Left ventricle myocardium inferior (tissue), 1 donor: ENCODE measurements at places on chromosomes 1 and 21. TPM values are rescaled to one million over a fixed set of nuclear protein-coding genes. Genes with fewer than 3 reads are reported as not detected.

DNA sequence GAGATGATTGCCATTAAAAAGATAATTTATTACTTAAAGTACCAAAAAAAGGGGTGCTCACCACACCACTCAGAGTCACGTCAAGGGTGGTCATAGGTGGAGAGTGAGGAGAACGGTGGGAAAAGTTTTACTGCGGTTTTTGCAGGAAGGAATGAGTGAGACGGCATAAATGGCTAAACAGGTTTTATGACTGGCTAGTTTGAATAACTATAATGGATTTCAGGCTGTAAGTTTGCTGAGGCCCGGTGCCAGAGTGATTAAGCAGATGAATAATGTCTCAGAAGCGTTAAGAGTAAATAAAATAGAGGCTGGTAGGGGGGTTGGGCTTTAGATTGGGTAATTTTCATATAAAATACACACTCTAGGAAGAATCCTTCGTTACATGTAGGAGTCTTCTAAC, 1337.8 kb downstream of the AMY1C start:
- H3K4me1 ChIP-seq: no peaks in the 10 kb centered on the region
- no peak overlapping the region for H3K27ac ChIP-seq
- DNase-seq: no peak
- no peaks in the 10 kb centered on the region for H3K36me3 ChIP-seq

The NBPF10 gene
- total RNA-seq: 0.69 TPM

DNA sequence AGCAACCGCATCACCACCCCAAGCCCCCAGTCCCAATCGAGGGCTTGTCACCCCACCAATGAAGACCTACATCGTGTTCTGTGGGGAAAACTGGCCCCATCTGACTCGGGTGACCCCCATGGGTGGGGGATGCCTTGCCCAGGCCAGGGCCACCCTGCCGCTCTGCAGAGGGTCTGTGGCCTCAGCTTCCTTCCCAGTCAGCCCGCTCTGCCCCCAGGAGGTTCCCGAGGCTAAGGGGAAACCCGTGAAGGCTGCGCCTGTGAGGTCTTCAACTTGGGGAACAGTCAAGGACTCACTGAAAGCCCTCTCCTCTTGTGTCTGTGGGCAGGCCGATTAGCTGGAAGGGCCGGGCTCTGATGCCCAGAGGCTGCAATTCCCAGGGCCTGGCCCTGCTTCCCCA, 2.0 kb downstream of the SRARP start:
- no peak overlapping the region for H3K27ac ChIP-seq
- no peak for DNase-seq
- no peak overlapping the region for H3K4me3 ChIP-seq
- H3K27me3 ChIP-seq: no peaks in the 10 kb centered on the region
- H3K4me1 ChIP-seq: no peaks in the 10 kb centered on the region

The SERPINC1 gene
- not detected for total RNA-seq

- no peak overlapping the region for H3K27ac ChIP-seq
- H3K27me3 ChIP-seq: no peaks in the 10 kb centered on the region
- DNase-seq: no peak
- peaks cover 22% of the 10 kb centered on the region for H3K4me1 ChIP-seq
Measured at GRCh38 chr1:210626341-210626740, 297.6 kb downstream of the HHAT start.

The CITED4 gene
- 24.4 TPM for total RNA-seq

- H3K4me1 ChIP-seq: no peaks in the 10 kb centered on the region
- no peak for DNase-seq
- no peaks in the 10 kb centered on the region for H3K36me3 ChIP-seq
Measured at GRCh38 chr1:31198150-31198549, 41.5 kb downstream of the NKAIN1 start.

GRCh38 chr1:85128316-85128715, 72.5 kb downstream of the SYDE2 start:
- DNase-seq: no peak
- peaks cover 12% of the 10 kb centered on the region for H3K4me1 ChIP-seq
- no peak overlapping the region for H3K4me3 ChIP-seq
- no peaks in the 10 kb centered on the region for H3K36me3 ChIP-seq
- H3K27me3 ChIP-seq: no peaks in the 10 kb centered on the region
- H3K27ac ChIP-seq: no peak overlapping the region
